ENCODE measurements at places on chromosomes 2 and 18.

- no peak for DNase-seq
Measured at GRCh38 chr2:161217597-161218185, 57.5 kb downstream of the TANK start.

DNA sequence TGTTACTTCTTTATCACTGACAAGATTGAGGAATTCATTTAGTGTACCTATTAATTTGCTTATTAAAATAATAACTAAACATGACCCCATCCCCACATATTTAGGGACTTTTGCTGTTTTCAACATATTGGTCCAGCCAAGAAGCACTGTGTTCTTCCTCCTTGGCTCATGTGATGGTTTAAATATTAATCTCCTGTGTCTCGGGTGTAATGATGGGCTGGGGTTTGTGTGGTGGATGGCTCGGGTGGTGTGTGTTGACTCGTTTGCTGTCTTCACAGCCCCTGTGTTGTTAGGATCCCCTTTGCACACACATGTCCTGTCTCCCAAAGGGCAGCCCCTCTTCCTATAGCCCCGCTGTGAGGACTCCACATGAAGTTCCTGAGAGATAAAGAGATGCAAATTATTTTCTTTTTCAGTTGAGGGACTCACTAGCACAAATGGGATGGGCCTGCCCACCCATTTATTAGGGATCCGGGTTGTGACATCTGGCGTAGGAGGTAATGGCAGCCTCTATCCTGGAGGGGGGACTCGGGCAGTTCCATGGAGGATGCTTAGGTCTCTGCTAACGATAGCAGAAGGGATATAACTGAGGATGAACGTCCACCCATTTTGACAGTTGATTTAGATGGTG is 53.4 kb downstream of the FHOD3 start:
- DNase-seq = no peak

DNA sequence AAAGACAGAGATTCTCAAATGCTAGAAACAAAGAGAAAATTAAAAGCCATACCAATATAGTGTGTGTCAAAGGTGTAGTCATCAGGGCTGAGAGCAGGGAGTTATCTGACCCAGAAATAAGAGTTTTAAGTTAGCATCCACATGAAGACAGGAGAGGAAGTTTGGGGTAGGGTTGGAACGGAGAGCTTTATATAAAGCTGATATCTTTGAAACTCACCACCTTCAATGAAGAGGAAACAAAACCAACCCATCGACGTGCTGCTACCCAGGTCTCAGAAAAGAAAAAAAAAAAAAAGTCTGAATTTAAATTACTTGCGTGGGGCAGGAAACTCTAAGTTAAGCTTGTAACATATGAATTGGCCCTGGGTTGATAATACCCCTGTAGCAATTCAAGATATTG is 42.4 kb downstream of the ARL4C start:
- DNase-seq = no peak

GRCh38 chr2:55805686-55806085 is 112.0 kb upstream of the PNPT1 start:
- DNase-seq = no peak

DNA sequence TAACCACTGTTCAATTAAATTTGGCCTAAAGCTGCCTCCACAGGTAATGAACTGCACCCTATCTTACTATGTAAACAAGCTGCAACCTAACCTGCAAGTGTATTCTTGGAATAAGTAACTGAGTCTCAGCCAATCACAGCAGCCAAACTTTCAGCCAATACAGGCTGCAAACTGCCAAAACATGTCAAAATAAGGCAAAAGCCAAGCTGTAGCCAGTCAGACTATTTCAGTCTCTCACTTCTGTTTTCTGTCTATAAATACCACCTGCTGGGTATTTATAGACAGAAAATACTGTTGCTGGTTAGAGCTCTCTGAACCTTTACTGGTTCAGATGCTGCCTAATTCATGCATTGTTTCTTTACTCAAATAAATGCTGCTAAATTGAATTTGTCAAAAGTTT is 14.3 kb downstream of the C2orf76 start:
- no peak for DNase-seq

DNA sequence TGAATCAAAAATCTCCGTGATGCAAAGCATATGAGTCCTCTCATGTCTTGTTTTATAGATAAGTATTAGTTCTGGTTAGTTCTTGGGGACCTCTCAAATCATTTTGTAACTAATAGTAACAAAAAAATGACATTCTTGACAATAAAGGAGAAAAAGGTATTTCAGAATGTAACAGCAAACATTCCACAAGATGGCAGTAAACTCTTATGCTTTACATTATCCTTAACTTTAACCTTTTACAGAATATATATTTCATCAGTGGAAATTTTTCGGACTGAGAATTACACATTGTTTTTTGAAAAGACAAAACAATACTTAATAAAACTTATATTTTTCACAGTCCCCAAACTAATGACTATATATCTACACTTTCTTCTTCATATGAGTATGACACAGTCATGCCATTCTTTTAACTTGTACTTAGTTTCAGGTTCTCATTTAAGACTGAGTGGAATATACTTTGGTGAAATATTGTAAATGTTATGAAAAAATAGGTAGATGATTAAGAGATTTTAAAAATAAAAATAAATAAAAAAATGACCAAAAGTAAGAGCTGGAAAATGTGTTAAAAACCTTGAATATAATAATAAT is 142.9 kb upstream of the NXPH2 start:
- peak; percentile 4 for DNase-seq

- DNase-seq = no peak
Measured at GRCh38 chr2:60172801-60173200, 380.7 kb downstream of the BCL11A start.

DNA sequence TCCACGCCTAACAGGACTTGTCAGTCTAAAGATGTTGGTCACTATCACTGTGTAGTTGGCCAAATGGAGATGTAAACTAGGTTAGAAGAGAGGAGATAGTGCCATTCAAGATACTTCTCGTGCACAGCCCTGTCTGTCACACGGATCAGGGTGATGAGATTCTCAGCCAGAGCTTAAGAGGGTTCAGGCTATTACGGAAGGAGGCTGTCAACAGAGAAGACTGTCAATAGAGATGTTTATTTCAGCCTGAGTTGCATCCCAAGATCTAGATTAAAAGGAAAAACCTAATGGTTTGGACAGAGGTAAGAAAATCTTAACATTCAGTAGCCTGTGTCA is 83.4 kb downstream of the AAK1 start:
- no peak for DNase-seq

DNA sequence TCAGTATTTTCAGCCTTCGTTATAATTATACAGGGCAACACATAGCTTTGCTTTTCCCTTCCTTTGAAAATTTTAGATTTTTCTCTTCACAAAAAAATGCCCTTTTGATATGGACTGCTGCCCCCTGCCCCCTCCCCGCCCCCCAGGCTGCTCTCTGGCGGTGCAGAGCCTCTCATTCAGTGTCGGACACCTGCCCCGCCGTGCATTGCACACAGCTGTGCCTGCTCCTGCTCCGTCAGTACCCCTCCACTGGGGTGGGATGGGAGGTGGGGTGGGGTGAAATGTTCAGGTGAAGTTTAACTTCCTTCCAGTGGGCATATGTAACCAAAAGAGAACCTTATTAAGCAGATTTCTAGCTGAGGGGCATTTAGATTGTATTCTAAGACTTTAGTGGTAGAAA is 148.0 kb downstream of the CCDC85A start:
- DNase-seq = no peak

DNA sequence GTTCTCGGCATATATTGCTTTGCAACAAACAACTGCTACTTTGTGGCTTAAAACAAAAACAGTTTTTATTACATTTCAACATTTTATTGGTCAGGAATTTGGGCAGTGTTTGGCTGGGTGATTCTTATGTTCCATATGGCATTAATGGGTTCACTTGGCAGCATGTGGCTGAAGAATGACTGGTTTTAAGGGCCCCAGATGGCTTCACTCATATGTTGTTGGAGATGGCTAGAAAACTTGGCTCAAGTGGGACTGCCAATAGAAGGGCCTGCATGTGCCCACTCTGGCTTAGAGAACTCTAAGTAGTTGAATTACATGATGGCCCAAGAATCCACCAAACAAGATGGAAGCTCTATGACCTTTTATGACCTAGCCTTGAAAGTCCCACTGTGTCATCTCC is 86.1 kb downstream of the FASTKD2 start:
- no peak for DNase-seq

DNA sequence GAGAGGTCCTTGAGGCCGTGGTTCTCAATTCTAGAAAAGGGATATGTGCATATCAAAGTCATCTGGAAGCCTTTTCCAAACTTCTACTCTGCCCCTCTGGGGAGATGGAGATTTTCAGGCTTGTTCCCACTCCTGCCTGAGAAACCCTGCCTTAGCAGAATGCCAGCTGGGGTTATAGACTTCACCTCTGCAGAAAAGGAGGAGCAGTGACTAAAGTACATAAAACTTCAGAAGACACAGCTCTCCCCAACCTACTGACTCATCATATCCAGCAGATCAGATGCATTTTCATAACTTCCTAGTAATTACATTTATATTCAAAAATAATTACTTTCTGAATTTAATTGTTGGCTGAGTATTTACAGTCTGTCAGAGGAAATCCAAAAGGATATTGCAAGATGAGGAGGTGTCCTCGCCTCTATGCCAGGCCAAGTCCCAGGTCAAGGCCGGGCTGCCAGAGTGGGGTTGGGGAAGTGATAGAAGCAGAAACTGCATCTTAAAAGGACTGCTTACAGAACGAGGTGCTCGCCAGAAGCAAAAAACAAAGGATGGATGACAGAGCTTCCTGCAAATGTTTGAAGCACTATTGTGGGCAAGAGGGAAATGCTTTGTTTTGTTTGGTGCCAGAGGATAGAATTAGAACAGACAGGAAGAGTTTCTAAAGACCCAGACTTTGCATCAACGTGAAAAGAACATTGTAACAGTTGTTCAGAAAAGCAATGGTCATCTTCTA is 75.6 kb upstream of the APCDD1 start:
- DNase-seq = no peak

- peak; percentile 1 for DNase-seq
Measured at GRCh38 chr2:238320648-238321281, 447 bp downstream of the TRAF3IP1 start.

- no peak for DNase-seq
Measured at GRCh38 chr2:71938659-71939587, 208.7 kb downstream of the CYP26B1 start.

DNA sequence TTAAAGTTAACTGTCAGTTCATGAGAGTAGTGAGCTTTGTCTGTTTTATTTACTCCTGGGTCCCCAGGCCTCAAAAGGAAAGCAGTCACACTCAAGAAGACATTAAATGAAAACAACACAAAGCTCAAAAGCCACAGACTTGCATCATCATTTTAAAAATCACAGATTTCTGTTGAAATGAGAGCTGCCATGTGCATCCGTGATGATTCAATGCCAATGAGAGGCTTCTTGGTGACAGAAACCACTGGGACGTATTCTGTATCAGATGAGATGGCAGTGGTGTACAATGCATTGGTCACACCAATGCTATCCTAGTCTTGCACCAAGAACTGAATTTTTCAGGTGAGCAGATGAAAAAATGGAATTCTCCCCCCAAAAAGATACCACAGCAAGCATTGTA is 204.8 kb downstream of the ANAPC1 start:
- peak; percentile 88 for DNase-seq

DNA sequence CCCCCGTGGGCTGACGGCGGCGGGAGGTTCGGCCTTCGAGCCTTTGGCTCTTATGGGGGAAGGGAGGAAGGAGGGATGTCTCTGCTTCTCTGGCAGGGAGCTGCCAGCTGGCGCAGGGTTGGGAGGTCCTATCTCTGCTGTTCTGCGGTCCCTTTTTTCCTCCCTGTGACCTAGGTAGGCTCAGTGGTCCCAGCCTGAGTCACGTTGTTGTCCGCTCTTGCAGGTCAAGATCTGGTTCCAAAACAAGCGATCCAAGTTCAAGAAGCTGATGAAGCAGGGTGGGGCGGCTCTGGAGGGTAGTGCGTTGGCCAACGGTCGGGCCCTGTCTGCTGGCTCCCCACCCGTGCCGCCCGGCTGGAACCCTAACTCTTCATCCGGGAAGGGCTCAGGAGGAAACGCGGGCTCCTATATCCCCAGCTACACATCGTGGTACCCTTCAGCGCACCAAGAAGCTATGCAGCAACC is 2.5 kb downstream of the DLX1 start:
- DNase-seq = no peak

GRCh38 chr2:159790323-159790722 is 7.7 kb downstream of the CD302 start:
- DNase-seq = no peak

- no peak for DNase-seq
Measured at GRCh38 chr2:181348107-181348837, 108.9 kb upstream of the ITGA4 start.

DNA sequence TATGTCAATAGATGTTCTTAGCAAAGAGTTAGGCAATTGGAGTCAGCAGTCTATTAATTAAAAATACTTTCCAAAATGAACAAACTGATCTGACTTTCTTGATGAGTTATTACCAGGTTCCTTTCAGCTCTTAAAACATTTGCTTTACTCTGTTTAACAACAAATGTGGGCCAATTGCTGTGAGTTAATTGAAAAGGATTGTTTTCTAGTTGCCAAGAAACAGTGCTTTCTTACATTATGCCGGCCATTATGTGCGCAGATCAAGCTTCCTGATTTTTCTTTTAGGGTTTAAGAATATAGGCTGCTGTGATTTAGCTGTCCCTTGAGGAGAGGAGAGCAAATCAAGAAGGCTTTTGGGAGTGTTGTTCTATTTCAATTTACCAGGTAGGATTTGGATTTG is 50.5 kb upstream of the ITPRID2 start:
- no peak for DNase-seq

DNA sequence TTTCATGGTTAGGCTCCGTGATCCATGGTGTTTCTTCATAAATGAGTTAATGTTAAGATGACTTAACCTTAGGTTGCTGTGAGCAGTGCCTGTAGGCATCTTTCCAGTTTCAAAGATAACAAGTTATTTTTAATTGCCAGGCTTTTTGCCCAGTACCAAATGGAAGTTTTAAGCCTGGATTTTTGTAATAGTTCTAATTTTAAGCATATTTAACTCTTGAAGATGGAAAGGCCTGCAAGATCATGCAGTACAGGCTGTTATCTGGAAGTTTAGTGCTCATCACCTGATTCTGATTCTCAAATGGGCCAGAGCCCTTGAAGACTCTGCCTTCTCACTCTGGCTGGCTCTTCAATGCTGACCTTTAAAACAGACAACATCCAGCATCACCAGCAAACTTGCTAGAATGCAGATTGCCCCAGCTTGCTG is 141.3 kb downstream of the NCK2 start:
- no peak for DNase-seq

DNA sequence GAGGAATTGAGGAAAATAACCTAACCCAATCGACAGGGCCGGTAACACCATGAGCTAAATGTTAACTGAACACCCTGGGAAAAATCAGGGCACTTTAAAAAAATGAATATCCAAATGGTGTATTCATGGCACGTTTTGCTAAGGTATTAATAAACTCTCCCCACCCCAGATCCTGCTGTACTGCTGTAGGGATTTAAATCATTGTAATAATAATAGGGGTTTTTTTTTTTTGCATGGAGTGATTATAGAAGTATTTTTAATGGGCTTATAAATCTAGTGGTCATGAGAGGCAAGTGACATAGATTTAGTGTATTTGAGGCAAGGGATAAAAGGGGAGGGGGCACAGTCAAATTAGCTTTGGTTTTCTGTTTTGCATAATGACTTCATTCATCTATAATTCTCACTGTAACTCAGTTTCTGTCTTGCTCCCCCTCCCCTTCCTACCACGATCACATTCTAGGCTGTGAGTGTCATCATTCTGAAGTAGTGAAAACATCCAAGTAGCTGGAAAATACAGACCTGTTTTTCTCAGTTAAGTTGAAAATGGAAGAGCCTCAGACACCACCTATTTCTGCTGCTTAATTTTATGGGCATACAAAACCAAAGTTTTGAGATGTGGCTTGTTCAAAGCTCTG is 18.2 kb upstream of the MGAT5 start:
- no peak for DNase-seq

- DNase-seq = no peak
Measured at GRCh38 chr2:159091381-159091780, 122.9 kb downstream of the TANC1 start.

- DNase-seq = no peak
Measured at GRCh38 chr18:73164430-73164829, 296.6 kb upstream of the NETO1 start.
